ENCODE measurements at places on chromosomes 6 and 20. TPM values are rescaled to one million over a fixed set of nuclear protein-coding genes. Genes with fewer than 3 reads are reported as not detected.

The LZTS3 gene
- polyA plus RNA-seq, result 12.0 TPM

The LY6G5C gene
- polyA plus RNA-seq, result 3.5 TPM

The COL21A1 gene
- polyA plus RNA-seq, result 103 TPM

The HEY2 gene
- polyA plus RNA-seq, result 7.0 TPM

The CNR1 gene
- 1.1 TPM for polyA plus RNA-seq

The NEDD9 gene
- polyA plus RNA-seq, result 75.7 TPM

The ENPP1 gene
- polyA plus RNA-seq, result 25.2 TPM

The SLC35D3 gene
- not detected for polyA plus RNA-seq

The KIF3B gene
- 43.5 TPM for polyA plus RNA-seq

The MMP24 gene
- polyA plus RNA-seq, result 1.6 TPM

The MKKS gene
- polyA plus RNA-seq, result 28.4 TPM

The SCRT2 gene
- polyA plus RNA-seq, result 0.05 TPM

The NKX2-2 gene
- polyA plus RNA-seq, result not detected

The POM121L2 gene
- polyA plus RNA-seq, result not detected

The MLN gene
- 2.2 TPM for polyA plus RNA-seq

The FNDC11 gene
- 0.95 TPM for polyA plus RNA-seq

The CRYBG1 gene
- polyA plus RNA-seq, result 24.1 TPM

The WFDC10B gene
- polyA plus RNA-seq, result not detected

The GMDS gene
- 67.5 TPM for polyA plus RNA-seq

The SCUBE3 gene
- 49.2 TPM for polyA plus RNA-seq

The C4A gene
- polyA plus RNA-seq, result 22.4 TPM

The SAMHD1 gene
- polyA plus RNA-seq, result 24.8 TPM

The MAFB gene
- 118 TPM for polyA plus RNA-seq

The PAK5 gene
- 0.32 TPM for polyA plus RNA-seq

The RNASET2 gene
- 68.8 TPM for polyA plus RNA-seq

The LRP11 gene
- 35.6 TPM for polyA plus RNA-seq

The QKI gene
- polyA plus RNA-seq, result 178 TPM

The AARS2 gene
- polyA plus RNA-seq, result 19.7 TPM

The SNAI1 gene
- polyA plus RNA-seq, result 14.2 TPM

The CYP39A1 gene
- polyA plus RNA-seq, result 8.0 TPM

The PNLDC1 gene
- 0.14 TPM for polyA plus RNA-seq

The ALDH8A1 gene
- 32.3 TPM for polyA plus RNA-seq

The FAM217A gene
- 2.3 TPM for polyA plus RNA-seq

The PLCB4 gene
- polyA plus RNA-seq, result 18.2 TPM

The SMPDL3A gene
- polyA plus RNA-seq, result 13.0 TPM

The RNF39 gene
- polyA plus RNA-seq, result 1.7 TPM

The TNF gene
- 0.18 TPM for polyA plus RNA-seq

The SCGN gene
- 0.14 TPM for polyA plus RNA-seq

The SPEF1 gene
- 2.5 TPM for polyA plus RNA-seq

The PSORS1C1 gene
- polyA plus RNA-seq, result 0.30 TPM

The C6orf58 gene
- 1.9 TPM for polyA plus RNA-seq

The CCN5 gene
- 0.17 TPM for polyA plus RNA-seq

The MBOAT1 gene
- 21.6 TPM for polyA plus RNA-seq

The GUCA1A gene
- polyA plus RNA-seq, result 0.23 TPM

The SLC35F1 gene
- 3.7 TPM for polyA plus RNA-seq

The CST5 gene
- 0.39 TPM for polyA plus RNA-seq

The DCDC2 gene
- 96.5 TPM for polyA plus RNA-seq

The C20orf141 gene
- not detected for polyA plus RNA-seq

The CFAP206 gene
- polyA plus RNA-seq, result 3.2 TPM

The ZC3H12D gene
- polyA plus RNA-seq, result 0.51 TPM

The TGM3 gene
- 0.65 TPM for polyA plus RNA-seq

The ADGRG6 gene
- polyA plus RNA-seq, result 28.4 TPM
